ENCODE measurements at places on chromosomes 2 and 18. TPM values are rescaled to one million over a fixed set of nuclear protein-coding genes. Genes with fewer than 3 reads are reported as not detected.

DNA sequence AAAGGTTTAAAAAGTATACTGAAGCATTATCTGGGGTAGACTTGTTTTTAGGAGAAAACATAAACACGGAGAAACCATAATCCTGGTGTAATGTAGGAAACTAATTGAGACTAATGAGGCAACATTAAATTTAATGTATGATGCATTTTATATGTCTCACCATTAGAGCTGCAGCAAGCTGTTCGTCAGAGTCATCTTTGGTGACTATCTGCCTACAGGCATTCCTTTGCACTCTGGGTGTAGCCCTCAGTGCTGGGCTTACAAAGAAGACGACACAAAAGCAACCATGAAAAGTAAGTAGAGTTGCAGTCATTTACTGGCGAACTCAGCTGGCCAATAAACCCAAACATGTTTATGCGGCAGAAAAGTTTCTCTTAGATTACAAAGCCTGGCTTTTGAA lies 415.3 kb upstream of the ZEB2 start:
- DNase-seq: no peak
- no peaks in the 10 kb centered on the region for H3K27me3 ChIP-seq
- H3K36me3 ChIP-seq: no peaks in the 10 kb centered on the region
- peaks cover 12% of the 10 kb centered on the region for H3K4me1 ChIP-seq

GRCh38 chr2:60440079-60440766 lies 113.2 kb downstream of the BCL11A start:
- no peaks in the 10 kb centered on the region for H3K36me3 ChIP-seq
- no peak overlapping the region for H3K4me3 ChIP-seq
- peaks cover 6% of the 10 kb centered on the region for H3K27me3 ChIP-seq
- peaks cover 16% of the 10 kb centered on the region for H3K4me1 ChIP-seq
- H3K27ac ChIP-seq: no peak overlapping the region

Gene MEIS1
- 4.8 TPM for total RNA-seq

DNA sequence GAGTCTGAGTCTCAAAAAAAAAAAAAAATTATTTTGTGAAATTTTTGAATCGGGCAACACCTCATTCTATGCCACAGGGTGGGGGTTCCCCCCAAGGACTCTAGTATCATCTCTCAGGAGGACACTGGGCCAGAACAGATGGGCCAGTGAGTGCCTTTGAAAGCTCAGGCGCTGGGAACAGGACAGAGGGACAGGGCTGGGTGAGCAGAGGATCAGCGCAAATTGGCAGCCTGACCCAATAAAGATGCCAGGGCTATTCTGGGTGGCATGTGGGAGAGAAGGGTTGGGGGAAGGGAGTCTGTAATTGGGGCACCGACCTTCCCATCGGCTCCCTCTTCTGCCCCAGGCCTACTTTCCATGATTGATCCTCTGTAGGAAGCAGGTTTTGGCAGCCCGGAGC lies 44.0 kb downstream of the KIF3C start:
- peaks cover 10% of the 10 kb centered on the region for H3K36me3 ChIP-seq
- no peaks in the 10 kb centered on the region for H3K27me3 ChIP-seq
- no peak overlapping the region for H3K27ac ChIP-seq
- H3K4me1 ChIP-seq: peaks cover 4% of the 10 kb centered on the region

Gene TUBA4B
- total RNA-seq: not detected

Gene TANC1
- 14.9 TPM for total RNA-seq

- H3K27me3 ChIP-seq: peaks cover 3% of the 10 kb centered on the region
- no peak for DNase-seq
- no peak overlapping the region for H3K27ac ChIP-seq
- no peak overlapping the region for H3K4me3 ChIP-seq
These were observed 27.2 kb upstream of the STAT4 start for GRCh38 chr2:191177751-191178736.

Gene CD28
- total RNA-seq: not detected

Gene LHCGR
- not detected for total RNA-seq

GRCh38 chr2:62559582-62559981 lies 53.6 kb upstream of the TMEM17 start:
- H3K4me3 ChIP-seq: no peak overlapping the region
- H3K36me3 ChIP-seq: no peaks in the 10 kb centered on the region
- no peak overlapping the region for H3K27ac ChIP-seq
- no peaks in the 10 kb centered on the region for H3K4me1 ChIP-seq
- DNase-seq: no peak

Gene SLC14A1
- not detected for total RNA-seq

Gene CDK5R2
- total RNA-seq: 46.1 TPM

Measured in glutamatergic neuron (in vitro differentiated cells).